ENCODE measurements at places on chromosomes 2 and 18.

DNA sequence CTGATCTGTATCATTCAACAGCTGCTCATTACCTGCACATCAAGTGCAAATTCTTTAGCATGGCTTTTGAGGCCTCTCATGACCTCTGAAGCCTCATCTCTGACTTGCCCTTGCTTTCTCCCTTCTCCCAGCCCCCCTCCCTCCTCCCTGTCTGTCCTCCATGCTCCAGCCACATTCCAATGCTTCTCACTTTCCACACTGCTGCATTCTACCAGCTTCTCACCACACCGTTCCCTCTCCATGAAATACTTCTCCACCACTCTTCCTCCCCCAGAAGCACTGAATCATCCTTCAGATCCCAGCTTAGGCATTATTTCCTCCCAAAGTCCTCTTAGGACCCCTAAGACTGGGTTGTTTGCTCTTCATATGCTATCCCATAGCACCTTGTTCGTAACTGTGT, 26.9 kb downstream of the GCG start:
- DNase-seq, result no peak

GRCh38 chr2:129705085-129705484, 274.4 kb upstream of the RAB6C start:
- DNase-seq, result no peak

DNA sequence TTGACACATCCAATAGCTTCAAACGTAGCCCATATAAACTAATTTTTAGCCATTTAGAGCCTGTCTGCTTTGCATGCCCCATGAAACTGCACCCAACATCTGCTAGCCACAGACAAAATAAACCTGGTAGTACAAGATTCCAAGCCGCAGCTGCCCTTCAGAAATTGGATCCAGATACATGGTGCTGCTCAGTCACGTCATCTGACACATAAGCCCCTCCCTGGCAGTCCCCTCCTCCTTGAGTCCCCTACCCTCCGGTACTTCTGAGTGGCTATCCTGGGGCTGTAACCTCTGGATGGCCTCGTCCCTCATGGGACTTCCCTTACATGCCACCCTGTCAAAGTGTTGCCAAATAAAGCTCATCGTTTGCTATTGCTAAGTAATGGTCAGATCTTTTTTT, 33.8 kb downstream of the PROC start:
- no peak for DNase-seq

DNA sequence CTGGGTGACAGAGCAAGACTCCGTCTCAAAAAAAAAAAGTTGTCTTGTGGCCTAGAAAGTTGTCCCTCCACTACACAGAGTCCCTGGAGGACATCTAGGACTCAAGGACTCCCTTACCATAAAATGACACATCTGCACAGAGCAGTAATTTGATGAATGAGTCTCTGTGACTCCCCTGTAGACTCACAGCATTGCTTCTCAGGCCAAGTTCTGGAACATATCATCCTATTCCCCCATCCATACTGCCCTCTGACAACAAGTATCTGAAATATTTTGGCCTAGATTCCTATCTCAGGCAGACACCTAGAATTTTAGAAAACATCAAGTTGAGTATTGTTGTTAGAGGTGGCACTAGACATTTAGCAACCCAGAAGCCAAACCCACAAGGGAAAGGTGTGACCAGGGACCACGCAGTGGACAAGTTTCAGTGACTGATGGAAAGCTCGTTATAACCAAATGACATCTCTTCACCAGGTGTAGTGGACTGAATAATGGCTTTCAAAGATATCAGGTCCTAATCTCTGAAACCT, 97.9 kb upstream of the ATP8B1 start:
- DNase-seq, result no peak

- DNase-seq, result no peak
These were observed 117.8 kb downstream of the NFATC1 start for GRCh38 chr18:79513381-79514081.

- DNase-seq, result peak; percentile 77
These were observed 9.0 kb upstream of the ARHGEF4 start for GRCh38 chr2:130827502-130828251.

- DNase-seq, result no peak
These were observed 68.5 kb upstream of the ITGA6 start for GRCh38 chr2:172358691-172359556.

DNA sequence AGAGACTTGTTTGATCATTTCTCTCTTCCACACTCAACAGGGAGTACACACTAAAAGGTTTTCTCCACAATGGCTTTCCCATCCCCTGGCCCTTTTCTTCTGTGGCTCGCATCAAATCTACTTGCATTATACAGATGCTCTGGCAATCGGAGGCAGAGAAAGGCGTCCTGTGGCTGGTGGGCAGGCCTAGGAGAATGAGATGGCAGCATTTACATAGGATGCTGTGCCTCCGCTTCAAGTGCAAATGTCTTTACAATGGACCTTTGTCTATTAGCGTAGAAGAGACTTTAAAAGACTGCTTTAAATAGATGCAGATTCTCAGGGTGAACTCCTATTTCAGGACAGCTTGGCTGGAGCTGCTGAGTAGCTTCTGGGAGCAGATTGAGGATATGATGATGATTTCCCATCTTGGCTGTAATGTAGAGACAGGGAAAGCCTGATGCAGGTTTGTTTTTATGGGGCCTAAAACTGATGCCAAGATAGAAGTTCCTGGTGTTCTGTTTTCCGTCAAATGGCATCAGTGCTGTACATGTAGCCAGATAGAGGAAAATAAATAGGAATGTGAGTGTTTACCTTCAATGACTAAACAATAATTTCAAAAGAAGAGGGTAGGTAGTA, 423.4 kb downstream of the RND3 start:
- no peak for DNase-seq

DNA sequence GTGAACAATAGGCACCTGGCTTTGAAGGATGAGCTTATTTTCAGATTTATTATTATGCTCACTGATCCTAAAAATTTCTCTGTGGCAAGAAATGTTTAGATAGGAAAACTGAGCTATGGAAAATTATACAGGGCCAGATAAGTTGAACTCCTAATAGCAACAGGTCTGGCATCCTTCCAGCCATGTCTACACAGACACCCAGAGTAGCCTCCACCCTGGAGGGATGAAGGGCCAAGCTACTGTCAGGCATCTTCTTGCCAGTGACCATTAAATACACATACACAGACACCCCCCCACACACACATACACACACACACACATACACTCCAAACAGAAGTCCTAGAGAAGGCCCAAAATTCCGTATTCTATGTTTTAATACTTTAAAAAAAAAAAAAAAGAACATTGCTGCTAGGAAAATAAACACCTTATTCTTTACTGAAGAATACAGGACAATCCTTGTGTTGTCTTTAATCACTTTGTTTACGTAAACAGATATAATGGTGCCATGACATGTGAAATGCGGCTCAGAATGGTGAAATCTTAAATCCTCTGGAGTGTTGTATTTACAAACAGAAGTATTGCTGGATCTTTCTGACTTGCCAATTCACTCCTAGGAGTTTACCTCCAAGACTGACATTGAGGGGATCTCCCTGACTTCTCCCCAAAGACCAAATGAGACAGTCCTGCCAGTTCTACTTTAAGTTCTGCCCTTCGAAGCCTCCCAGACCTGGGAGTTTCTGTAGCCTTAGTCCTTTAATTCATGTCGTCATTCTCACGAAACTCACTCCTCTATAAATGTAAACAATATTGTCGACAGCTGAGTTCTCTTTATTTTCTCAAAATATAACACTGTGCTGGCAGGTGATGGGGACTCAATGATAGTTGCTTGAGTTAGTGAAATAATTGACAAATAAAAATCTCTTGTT, 163.1 kb downstream of the ANTXR1 start:
- no peak for DNase-seq

- peak; percentile 35 for DNase-seq
These were observed 1712.8 kb upstream of the TMEFF2 start for GRCh38 chr2:193907561-193907960.

- DNase-seq, result no peak
These were observed 15.5 kb upstream of the DAPL1 start for GRCh38 chr2:158779621-158780020.

DNA sequence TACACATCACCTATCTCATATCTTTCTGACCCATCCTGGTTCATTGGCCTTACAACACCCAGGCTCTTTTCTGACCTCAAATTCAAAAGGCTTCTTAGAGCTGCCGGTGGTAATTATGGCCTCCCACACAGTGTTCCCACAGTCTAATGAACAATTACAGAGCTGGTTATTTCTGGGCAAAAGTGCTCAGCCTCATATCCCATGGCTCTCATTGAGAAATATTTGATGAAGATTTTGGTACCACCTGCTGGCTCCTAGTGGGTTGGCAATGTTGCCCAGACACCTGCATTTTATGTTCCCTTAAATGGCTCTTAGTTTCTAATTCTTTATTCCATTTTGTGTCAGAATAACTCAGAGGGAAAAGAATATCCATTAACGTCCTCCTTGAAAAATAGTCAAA, 20.1 kb upstream of the SCYGR2 start:
- no peak for DNase-seq

DNA sequence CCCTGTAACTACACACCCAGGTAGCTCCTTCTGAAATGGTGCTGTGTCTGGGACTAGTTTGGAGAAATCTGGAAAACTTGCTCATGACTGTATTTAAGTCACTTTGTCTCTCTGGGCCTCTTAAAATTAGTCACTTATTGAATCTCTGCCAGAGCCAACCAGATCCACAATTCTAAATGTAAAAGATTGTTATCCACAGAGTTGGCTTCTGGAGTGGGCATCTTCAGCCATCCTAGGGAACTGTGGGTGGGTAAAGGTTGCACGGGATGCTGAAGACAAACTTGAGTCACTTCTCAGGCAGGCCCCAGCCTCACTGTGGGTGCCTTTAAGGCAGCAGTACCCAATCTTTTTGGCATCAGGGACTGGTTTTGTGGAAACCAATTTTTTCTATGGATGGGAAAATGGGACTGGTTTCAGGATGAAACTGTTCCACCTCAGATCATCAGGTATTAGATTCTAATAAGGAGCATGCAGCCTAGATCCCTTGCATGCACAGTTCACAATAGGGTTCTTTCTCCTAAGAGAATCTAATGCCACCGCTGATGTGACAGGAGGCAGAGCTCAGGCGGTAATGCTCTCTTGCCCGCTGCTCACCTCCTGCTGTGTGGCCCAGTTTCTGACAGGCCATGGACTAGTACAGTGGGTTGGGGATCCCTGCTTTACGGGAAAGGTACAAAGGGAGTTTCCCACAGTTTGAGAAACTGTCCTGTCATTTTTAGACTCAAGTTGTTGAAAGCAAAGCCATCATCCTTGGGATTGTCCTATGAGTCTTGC, 98.3 kb upstream of the SPRED2 start:
- peak; percentile 15 for DNase-seq

- DNase-seq, result peak; percentile 10
These were observed 1627.6 kb upstream of the ZEB2 start for GRCh38 chr2:146147448-146148012.

DNA sequence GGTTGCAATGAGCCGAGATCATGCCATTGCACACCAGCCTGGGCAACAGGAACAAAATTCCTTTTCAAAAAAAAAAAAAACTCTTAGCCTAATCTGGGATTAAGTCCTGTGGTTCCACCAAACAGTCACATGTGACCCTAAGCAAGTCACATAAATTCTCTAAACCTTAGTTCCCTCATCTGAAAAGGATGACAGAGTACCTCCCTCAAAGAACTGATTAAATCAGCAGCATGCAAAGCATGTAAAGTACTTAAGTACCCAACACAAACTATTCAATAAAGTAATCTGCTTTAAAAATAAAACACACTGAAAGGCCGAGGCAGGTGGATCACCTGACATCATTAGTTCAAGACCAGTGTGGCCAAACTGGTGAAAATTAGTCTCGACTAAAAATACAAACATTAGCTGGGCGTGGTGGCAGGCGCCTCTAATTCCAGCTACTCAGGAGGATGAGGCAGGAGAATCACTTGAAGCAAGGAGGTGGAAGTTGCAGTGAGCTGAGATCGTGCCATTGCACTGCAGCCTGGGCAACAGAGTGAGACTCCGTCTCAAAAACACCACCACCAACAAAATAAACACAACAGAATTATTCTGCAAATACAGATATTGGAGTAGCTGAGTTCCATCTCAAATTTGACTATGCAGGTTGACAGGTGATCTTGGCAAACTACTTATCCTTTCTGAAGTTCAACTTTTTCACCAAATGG, 7.0 kb downstream of the USP34 start:
- DNase-seq, result no peak

GRCh38 chr2:101766871-101767739, 69.6 kb downstream of the MAP4K4 start:
- peak; percentile 88 for DNase-seq

GRCh38 chr2:102143450-102143985, 972 bp downstream of the IL1R1 start:
- peak; percentile 77 for DNase-seq

DNA sequence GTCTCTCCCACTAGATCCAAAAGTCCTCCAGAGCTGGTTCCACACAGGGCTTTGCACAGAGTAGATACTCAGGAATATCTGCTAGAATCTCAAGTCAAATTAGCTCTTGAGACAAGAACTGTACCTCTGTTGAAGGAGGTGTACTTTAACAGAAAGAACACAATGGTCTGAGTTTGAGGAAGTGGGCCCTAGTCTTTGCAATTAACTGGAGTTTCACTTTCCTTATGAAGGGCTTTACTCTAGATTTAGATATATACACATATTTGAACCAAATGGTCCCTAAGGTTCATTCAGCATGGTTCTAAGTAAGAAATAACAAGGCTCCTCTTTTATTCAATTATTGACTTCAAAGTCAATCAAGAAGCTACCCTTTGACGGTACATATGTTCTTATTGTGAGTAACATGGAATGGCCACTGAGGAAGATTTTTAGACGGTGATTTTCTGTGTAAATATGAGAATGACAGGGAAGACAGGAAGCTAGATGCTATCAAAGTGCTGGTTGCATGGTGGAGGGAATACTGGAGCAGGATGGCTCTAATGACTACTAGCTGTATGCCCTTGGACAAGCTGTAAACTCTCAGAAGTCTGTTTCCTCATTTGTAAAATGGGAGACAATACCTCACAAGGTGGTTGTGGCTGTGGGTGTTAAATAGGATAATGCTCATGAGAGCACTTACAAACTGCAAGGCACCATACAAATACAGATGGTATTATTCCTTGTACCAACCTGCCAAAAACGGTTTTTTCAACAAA, 73.5 kb upstream of the SERTAD2 start:
- no peak for DNase-seq

DNA sequence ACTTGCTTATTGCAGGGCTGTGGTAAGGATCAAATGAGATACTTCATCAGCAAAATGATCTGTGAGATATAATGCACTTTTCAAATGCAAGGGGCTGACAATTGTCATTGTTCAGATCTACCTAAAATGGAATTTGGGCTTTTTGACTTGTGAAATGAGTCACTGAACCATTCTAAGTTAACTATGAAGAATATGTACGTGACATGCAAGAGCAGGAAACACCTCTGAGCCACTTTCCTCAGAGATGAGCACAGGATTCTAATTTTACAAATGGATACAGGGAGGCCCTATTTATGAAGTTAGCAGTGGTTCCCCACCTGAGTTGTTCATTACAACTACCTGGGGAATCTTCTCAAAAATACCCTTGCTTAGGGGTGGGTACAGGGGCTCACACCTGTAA, 26.7 kb downstream of the CTLA4 start:
- DNase-seq, result no peak

GRCh38 chr2:150762571-150762970, 275.1 kb upstream of the RND3 start:
- no peak for DNase-seq

GRCh38 chr2:222297600-222297935, 1.2 kb downstream of the PAX3 start:
- no peak for DNase-seq

GRCh38 chr2:8488001-8488738, 193.7 kb upstream of the ID2 start:
- no peak for DNase-seq

GRCh38 chr18:61735564-61736102, 157.2 kb downstream of the RNF152 start:
- DNase-seq, result no peak

GRCh38 chr2:70705160-70705850, 62.7 kb downstream of the ADD2 start:
- no peak for DNase-seq

GRCh38 chr2:46873604-46874068, 42.0 kb downstream of the MCFD2 start:
- peak; percentile 94 for DNase-seq
